SK-N-SH (cell line): ENCODE measurements at places on chromosomes 5 and 9. TPM values are rescaled to one million over a fixed set of nuclear protein-coding genes. Genes with fewer than 3 reads are reported as not detected.

DNA sequence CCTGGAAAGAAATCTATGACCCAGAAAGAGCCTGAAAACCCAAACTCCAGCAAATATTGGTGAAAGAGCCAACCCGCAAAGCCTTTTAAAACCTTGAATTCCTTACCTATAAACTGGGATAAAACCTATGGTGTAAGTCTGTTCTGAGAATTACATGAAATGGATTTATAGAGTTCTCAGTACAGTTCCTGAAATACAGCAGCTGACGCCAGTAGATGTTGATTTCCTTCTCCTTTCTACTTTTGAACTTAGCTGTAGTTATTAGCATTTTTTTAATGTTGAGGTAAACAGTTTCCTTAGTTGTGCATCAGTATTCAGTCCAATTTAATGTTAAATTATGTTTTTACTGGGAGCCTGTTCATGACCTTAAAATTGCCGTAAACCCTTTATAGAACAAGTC lies 3.7 kb downstream of the SPIN1 start:
- H3K4me3 ChIP-seq, result no peak overlapping the region
- H3K27me3 ChIP-seq, result no peaks in the 10 kb centered on the region
- peaks cover 27% of the 10 kb centered on the region; the same call in 1 of the 2 replicates for H3K4me1 ChIP-seq

Gene ARAP3
- polyA plus RNA-seq, result 5.5 and 6.5 TPM in 2 replicates

- peak overlapping the region; percentile 80 for H3K4me3 ChIP-seq
- H3K4me1 ChIP-seq, result peaks cover 14% of the 10 kb centered on the region; the same call in 1 of the 2 replicates
- peak overlapping the region; percentile 51; the same call in 1 of the 2 replicates for H3K27ac ChIP-seq
- DNase-seq, result peak; percentile 35
- H3K36me3 ChIP-seq, result peaks cover 2% of the 10 kb centered on the region
These were observed 1.2 kb downstream of the KIAA1958 start for GRCh38 chr9:112487799-112488340.

Gene TMEM215
- polyA plus RNA-seq, result not detected in 2 replicates

- H3K4me1 ChIP-seq, result no peaks in the 10 kb centered on the region
- H3K4me3 ChIP-seq, result no peak overlapping the region
- H3K36me3 ChIP-seq, result no peaks in the 10 kb centered on the region
- DNase-seq, result no peak
- peaks cover 36% of the 10 kb centered on the region; the same call in 1 of the 2 replicates for H3K27me3 ChIP-seq
These were observed 493.3 kb upstream of the ADAMTS16 start for GRCh38 chr5:4646715-4647375.

Gene ENTREP1
- not detected in 2 replicates for polyA plus RNA-seq

- H3K27ac ChIP-seq, result no peak overlapping the region
- no peak for DNase-seq
- no peaks in the 10 kb centered on the region for H3K27me3 ChIP-seq
- H3K4me3 ChIP-seq, result no peak overlapping the region
- H3K4me1 ChIP-seq, result no peaks in the 10 kb centered on the region
- H3K36me3 ChIP-seq, result no peaks in the 10 kb centered on the region
These were observed 23.5 kb upstream of the SNX2 start for GRCh38 chr5:122751293-122751782.

Gene PALM2AKAP2
- polyA plus RNA-seq, result 3.6 and 4.3 TPM in 2 replicates

DNA sequence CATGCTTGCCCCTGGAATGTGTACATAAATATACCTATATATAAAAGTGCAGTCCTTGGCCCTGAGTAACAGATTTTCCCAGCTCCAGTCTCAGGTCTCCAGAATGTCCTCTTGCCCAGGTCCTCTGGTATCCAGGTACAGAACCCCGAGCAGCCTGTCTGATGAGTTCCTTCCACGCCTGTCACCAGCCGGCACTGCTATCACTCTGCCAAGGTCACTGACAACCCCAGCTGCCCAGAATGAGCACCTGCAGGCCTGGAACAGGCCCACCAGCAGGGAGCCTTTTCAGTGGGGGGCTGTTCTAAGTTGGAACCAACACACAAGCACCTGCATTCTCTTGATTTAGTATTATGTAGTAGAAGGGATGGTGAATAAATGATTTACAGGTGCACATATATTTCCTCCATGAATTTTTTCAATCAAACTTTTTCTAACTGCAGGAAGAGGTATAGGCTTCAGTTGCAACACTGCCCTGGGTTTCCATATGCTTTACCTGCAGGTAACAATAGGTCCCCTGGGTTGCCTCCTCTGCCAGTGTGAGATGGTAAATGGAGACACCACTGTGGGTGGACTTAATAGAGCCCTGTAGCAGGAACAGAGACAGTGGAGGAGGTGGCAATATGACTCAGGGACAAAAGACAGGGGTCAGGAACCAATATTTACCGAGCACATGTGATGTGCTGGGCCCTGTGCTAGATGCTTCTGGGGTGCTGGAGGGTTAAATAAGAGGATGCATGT lies 291.9 kb downstream of the SPOCK1 start:
- peaks cover 4% of the 10 kb centered on the region; the same call in 1 of the 2 replicates for H3K4me1 ChIP-seq
- DNase-seq, result no peak
- no peaks in the 10 kb centered on the region for H3K36me3 ChIP-seq
- no peaks in the 10 kb centered on the region for H3K27me3 ChIP-seq
- H3K27ac ChIP-seq, result no peak overlapping the region
- H3K4me3 ChIP-seq, result no peak overlapping the region

Gene FREM1
- 0.26 and 0.60 TPM in 2 replicates for polyA plus RNA-seq

Gene IFNK
- polyA plus RNA-seq, result not detected in 2 replicates

Gene NELFB
- 52.6 and 62.7 TPM in 2 replicates for polyA plus RNA-seq
